Stimulated activated CD8-positive, alpha-beta memory T cell treated with anti-CD3 and anti-CD28 coated beads, Interleukin-7, amount 100 ng/mL, for 1 hour (primary cell): ENCODE measurements at places on chromosomes 16 and 17.

GRCh38 chr17:73064084-73064938, 28.2 kb downstream of the SLC39A11 start:
- DNase-seq, result no peak

DNA sequence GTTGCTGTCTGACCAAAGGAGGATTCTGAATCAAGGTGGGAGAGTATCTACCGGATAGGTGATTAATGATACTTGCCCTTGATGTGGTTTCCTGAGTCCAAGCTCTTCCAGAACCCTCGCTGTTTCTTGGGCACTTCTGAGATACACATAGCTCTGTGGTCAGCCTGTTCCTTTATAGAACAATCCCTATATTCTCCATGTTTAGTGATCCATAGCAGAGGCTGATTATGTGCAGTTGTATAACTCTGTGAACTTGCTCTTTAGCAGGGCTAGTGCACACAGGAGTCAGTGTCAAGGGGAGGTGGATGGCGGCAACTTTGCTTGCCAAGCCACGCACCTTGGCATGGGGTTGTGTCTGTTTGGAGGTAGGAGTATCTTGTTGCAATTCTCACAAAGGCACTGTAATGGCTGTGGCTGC, 36.1 kb downstream of the ARL4D start:
- no peak for DNase-seq

DNA sequence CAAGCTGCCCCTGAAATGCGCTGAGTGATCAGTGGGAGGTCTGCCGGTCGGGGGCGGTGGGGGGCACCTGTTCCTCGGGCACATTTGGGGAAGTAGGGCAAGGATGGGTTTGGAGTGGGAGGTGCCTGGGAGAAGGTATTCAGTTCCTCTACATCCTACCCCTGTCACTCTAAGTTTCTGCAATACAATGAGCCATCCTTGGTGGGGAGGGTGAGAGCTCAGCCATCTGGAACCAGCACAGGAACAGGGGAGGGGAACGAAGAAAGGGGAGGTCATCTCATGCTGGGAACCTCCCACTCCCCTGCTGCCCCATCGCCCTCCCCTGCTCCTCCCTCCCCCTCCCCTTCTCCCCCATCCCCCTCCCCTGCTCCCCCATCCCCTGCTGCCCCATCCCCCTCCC, 4.2 kb downstream of the DPH1 start:
- DNase-seq, result no peak

GRCh38 chr16:59510008-59510424, 775.9 kb upstream of the GOT2 start:
- DNase-seq, result no peak

DNA sequence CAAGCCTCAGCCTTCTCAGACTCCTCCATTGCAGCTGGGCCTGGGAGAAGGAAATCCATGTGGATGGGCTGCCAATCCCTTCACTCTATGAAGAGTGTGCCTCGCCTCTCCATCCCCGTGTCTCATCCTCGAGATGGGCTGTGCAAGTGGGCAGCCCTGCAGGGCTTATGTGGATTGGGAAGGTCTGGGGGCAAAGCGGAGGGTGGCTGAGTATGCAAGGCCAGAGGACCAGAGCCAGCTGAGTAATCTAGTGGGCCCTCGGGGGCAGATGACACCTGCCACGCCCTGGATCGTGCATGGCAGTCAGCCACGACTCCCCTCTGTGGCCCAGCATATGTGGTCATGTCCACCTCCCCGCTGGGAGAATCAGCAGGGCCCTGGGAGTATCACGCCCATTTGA, 78.9 kb downstream of the IRX5 start:
- DNase-seq, result no peak

DNA sequence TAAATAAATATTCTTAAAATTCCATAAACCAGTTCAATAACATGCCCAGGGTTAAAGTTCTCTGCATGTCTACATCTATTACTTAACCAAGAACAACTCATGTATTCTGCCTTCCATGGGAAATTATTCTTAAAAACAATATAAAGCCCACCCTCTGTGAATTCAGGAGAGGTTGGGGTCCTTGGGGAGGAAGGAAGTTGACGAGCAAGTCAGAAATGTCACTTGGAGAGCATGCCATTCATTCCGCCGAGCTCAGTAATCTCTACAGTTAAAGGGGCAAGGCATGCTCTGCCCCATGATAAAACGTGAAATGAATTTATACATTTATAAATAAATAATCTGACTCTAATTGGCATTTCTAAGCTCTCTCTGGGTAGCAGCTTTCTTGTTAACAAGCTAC, 405.1 kb downstream of the TOX3 start:
- DNase-seq, result no peak

DNA sequence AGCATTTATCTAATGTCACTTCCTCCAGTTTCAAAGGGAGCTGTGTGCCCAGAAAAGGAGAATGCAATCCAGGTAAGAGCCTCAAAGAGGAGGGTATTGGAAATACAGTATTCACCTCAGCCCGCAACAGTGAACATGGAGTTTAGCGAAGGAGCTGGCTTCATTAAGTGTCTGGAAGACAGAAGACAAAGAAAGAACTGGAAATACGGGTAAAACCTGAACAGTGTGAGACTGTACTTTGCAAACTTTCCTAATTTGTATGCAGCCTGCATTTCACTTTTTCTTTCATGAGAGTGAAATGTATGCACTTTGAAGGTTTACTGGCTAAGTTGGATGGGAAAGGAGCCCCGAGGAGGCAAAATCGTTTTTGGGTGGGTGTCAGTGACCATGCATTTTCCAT, 478.4 kb downstream of the HS3ST3B1 start:
- DNase-seq, result no peak

- DNase-seq, result no peak
These were observed 453.3 kb downstream of the KCNJ2 start for GRCh38 chr17:70622368-70623260.

- DNase-seq, result no peak
These were observed 93.0 kb downstream of the UTP18 start for GRCh38 chr17:51353296-51353695.

DNA sequence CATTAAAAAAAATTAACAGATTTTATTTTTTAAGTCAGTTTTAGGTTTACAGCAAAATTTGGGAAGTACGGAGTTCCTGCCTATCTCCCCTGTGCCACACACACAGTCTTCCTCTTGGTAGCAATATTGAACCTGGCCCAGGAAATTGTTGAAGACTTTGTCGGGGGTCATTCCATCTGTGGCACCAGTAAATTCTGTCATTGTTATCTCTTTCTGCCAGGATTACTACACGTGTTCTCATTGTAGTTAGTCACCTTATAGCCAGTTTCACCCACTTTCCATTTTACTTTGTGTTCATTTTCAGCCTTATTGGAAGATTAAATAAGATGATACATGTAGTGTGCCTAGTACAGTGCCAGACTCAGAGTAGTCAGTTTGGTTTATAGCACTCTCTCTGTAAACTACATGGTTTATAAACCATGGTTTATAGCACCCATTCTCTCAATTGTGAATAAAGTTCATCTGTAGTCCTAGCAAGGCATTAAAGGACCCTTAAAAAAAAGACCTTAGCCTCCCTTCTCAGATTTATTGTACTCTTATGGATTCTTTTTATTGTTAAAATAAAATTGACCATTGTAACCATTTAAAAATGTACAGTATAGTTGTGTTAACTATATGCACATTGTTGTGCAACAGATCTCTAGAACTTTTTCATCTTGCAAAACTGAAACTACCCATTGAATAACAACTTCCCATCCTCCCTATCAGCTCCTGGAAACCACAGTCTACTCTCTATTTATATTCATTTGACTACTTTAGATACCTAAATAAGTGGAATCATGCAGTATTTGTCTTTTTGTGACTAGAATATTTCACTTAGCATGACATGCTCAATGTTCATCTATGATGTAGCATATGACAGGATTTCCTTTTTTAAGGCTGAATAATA, 36.1 kb downstream of the NLK start:
- DNase-seq, result no peak

GRCh38 chr16:19213885-19214284, 45.8 kb downstream of the SYT17 start:
- no peak for DNase-seq

DNA sequence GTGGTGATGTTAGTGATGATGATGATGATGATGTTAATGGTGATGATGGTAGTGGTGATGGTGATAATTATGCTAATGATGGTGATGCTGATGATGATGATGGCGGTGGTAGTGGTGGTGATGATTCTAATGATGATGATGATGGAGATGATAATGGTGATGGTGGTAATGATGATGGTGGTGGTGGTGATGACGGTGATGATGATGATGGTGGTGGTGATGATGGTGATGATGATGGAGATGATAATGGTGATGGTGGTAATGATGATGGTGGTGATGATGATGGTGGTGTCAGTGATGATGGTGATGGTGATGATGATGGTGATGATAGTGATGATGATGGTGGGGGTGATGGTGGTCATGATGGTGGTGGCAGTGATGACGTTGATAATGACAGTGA, 132.5 kb downstream of the DNAH9 start:
- DNase-seq, result no peak

- DNase-seq, result no peak
These were observed 25.4 kb downstream of the B9D1 start for GRCh38 chr17:19336938-19337711.

DNA sequence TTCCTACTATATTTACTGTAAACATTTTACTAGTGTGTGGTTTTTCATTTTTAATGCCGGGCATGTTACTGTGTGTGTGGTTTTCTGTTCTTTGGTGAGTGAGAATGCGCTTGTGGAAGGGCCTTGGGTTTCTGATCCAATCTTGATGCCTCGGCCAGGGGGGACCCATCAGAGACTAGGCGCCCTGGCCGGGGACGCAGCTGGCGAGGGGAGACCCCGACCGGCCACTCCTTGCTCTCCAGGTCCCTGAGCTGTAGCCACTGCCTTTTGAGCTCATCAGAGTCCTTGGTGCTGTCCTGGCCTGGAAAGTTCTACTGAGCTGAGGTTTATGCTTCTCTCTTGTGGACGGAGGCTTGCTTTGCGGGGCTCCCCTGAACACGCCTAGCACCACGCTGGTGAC, 37.5 kb downstream of the KIAA0513 start:
- DNase-seq, result no peak

GRCh38 chr16:29789775-29790182, 772 bp upstream of the KIF22 start:
- no peak for DNase-seq
